ENCODE measurements at places on chromosomes 16 and 17.

DNA sequence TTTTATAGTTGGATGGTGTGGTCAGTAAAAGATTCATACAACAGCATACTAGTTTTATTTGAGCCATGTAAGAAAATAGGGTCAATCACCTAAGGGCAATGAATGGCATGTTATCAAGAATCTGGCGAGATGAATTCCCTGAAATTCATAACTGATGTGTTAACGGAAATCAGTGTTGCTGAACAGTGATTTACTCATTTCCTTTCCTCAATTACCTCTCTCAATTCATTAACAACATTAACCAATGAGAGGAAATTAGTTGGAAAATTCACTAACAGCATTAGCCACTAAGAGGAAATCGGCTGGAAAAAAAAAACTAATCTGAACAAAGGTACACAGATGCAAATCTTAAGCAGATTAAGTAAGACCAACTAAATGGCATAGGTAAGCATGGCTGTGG lies 6.3 kb downstream of the CMTR2 start:
- no peak for DNase-seq

DNA sequence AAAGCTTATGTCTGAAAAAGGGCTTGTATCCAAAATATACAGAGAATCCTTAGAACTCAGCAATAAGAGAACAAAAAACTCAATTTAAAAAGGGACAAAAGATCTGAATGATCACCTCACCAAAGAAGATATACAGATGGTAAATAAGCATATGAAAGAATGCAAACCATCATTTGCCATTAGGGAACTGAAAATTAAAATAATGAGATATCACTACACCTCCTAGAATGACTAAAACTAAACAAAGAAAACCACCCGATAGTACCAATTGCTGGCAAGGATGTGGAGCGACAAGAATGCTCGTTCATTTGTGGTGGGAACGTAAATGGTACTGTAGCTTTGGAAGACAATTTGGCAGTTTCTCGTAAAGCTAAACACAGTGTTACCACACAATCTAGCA lies 66.9 kb upstream of the MPHOSPH6 start:
- DNase-seq: no peak

DNA sequence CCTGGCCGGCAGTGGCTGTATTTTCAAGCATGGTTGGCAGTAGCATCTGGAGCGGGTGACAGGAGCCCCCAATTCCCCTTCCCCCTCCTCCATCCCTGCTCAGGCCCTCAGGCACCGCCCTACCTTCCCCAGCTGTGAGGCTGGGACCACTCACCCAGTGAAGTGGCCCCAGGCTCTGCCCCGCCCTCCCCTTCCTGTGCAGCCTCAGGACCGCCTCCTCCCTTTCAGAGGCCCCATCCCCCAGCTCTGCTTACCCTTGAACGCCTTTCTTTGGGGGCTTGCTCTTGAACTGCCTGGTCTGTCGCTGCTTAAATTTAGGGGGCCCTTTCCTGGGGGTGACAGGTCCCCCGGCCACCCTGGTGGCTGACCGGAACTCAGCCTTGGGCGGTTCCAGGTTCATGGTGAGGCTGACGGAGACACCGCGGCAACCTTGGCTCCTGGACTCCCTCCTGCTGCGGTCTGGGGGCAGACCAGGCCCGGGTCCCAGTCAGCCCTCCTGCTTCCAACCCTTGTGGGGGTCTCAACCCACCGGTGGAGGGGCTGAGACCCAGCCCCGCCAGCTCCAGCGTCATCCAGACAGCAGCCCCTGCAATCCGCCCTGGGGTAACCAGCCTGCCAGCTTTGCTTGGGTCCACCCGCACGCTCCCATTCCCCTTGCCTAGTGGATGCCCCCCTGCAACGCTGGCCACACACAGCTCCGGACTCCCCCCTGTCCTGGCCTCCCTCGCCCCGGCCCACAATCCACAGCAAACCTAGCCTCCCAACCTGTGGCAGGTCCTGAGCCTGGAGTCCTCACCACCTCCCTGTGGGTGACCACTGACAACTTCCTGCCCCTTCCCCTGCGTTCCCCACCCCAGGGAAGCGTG lies 3.2 kb downstream of the PDE6G start:
- DNase-seq: no peak

- no peak for DNase-seq
Observed at GRCh38 chr17:68347380-68347779, 56.1 kb downstream of the ARSG start.

DNA sequence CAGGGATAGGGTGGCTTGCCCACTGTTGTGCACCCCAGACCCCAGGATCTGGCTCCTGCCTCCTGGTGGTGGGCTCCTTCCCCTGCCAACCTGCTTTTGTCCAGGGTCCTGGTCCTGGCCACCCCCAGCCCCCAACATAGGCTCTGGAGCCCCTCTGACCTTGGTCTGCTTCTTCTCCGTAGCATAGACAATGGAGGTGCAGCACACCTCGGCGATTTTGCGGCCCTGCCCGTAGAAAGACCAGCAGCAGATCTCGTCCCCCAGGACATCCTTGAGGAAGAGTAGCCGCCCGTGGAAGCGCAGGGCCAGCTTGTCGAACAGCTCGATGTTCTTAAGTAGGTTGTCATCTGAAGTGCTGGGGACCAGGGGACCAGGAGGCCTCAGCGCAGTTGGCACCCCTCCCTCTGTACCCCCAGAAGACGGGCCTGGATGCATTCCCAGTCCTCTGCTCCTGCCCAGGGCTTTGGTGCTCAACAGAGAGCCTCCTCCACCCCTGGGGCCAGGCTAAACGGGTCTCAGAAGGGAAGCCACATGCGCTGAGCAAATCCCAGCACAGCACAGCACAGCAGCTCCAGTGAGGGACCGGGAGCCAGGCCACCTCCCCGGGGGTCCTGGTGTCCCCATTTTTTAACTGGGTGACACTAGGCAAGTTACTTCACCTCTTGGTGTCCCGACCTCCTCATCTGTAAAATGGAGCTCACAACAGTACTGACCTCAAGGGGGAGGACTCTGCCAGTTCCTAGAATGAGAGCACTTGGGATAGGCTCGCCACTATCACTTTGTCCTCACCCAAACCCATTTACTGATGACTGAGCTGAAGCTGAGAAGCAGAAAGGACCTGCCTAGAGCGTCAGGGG lies 10.8 kb downstream of the ASPHD1 start:
- DNase-seq: no peak

DNA sequence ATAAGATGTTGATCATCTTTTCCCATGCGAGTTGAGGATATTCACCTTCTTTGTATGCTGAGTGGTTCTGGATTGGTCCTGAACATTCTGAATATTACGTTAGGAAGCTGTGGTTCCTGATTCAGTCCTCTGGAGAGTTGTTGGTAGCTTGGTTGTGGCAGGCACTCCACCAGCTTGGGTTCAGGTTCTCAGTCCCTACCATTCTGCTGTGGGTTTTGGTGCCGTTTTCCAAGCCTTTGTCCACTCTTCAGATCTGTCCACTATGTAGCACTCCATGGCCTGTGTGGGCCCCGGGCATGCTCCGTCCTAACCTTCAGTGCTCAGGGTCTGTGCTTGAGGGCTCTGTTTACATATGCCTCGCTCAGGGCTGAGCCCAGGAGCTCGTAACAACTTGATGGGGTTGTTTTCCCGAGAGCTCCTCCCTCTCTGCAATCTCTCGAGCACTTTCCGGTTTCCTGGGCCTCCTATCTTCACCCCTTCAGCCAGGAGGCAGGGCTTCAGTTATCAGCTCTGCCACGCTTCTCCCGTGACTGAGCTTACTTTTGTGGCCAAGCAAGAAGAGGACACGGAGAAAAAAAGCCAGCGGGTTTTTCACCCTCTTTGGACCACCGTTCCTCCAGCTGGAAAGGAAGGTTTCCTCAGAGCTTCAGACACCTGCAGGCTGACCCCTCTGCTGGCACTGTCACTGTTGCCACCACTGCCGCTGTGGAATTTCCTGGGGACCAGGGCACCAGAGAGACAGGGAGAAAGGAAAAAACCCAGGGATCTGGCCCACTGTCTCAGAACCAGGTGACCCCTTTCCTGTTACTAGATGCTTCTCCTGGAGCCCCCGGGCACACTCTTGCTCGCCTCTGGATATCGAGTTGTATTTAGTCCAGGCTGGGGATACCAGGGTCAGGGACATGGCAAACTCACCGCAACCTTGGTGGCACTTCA lies 19.6 kb downstream of the KIAA0513 start:
- no peak for DNase-seq

GRCh38 chr16:81860287-81861266 lies 81.5 kb downstream of the PLCG2 start:
- DNase-seq: no peak

GRCh38 chr16:88131256-88131655 lies 180.0 kb downstream of the BANP start:
- no peak for DNase-seq

GRCh38 chr17:34420254-34420766 lies 57.3 kb upstream of the CCL1 start:
- DNase-seq: peak; percentile 21

GRCh38 chr17:45818041-45818440 lies 26.6 kb upstream of the SPPL2C start:
- DNase-seq: no peak

GRCh38 chr17:83123896-83124801 lies 44.7 kb downstream of the METRNL start:
- DNase-seq: no peak

- no peak for DNase-seq
Observed at GRCh38 chr16:72930396-72930795, 117.5 kb downstream of the ZFHX3 start.

DNA sequence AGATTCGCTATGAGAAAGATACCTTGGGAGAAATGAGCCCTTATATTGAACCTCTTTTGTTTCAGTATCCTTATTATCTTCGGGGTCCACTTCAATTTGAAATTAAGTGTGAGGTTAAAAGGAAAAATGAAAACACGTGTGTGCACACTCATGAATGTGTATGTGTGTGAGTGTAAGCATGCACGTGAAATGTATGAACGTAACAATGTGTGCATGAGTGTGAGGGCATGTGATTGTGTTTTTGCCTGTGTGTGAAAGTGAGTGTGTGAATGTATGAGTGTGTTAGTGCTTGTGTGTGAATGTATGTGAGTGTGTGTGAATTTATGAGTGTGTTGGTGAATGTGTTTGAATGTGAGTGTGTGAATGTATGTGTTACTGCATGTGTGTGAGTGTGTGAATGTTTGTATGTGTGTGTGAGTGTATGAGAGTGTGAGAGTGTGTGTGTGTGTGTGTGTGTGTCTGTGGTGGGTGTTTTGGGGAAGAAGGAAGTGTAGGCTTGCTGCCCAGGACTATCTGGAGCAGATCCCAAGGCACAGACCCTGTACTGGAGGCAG lies 224.0 kb upstream of the CDH13 start:
- no peak for DNase-seq

DNA sequence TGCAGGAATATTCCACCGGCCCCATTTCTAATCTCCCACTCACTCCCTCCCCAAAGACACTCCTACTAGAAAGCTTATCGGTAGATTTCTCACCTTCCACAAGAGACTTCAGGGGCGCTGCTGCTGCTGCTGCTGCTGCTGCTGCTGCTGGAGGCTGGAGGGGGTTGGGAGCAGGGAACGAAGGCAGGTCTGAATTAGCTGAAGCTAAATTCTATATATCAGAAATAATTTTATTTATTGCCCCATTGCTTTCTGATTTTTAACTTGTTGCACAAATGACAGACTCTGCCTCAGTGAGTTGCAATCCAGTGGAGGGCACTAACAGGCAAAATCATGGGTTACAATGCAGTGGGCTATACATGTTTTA lies 25.8 kb upstream of the HLF start:
- DNase-seq: no peak

- DNase-seq: no peak
Observed at GRCh38 chr16:26464576-26465266, 602.0 kb upstream of the C16orf82 start.

DNA sequence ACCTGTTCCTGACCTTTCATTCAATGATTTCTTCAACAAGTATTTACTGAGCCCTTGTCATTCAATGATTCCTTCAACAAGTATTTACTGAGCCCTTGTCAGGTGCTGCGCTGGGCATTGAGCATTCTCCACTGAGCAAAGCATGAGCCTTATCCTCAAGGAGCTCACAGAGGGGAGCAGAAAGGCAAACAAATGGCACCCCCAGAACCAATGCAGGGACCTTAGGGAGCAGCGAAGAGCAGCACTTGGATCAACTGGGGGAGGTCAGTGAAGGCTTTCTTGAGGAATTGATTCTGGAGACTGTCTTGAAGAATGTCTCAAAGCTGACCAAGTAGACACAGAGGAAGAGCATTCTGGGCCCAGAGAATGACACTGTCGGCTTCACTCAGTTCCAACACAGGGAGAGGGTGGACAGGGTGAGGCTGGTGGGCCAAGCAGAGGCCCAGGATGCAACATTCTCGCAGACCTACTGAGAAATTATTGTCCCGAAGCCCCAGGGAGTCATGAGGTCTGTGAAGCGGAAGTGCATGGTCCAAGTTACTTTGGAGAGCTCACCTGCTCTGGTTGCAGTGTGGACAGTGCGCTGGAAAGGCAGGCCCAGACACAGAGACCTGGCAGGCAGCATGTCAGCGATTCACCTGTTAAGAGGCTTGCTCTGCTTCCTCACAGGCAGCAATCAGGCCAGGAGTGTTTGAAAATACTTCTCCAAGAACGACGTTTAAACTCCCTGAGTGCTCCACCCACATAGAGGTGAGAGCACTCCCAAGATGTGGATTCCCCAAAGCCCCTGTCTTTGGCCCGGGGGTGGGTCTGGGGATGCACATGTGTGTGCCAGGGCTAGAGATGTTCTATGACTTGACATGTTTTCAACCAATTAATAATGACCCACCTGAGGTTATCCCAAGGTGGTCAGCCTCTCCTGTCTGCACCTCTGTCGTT lies 3.2 kb upstream of the MPO start:
- no peak for DNase-seq

GRCh38 chr17:35917519-35918213 lies 12.9 kb downstream of the RDM1 start:
- DNase-seq: no peak

- peak; percentile 43 for DNase-seq
Observed at GRCh38 chr16:23949630-23950290, 114.0 kb downstream of the PRKCB start.

DNA sequence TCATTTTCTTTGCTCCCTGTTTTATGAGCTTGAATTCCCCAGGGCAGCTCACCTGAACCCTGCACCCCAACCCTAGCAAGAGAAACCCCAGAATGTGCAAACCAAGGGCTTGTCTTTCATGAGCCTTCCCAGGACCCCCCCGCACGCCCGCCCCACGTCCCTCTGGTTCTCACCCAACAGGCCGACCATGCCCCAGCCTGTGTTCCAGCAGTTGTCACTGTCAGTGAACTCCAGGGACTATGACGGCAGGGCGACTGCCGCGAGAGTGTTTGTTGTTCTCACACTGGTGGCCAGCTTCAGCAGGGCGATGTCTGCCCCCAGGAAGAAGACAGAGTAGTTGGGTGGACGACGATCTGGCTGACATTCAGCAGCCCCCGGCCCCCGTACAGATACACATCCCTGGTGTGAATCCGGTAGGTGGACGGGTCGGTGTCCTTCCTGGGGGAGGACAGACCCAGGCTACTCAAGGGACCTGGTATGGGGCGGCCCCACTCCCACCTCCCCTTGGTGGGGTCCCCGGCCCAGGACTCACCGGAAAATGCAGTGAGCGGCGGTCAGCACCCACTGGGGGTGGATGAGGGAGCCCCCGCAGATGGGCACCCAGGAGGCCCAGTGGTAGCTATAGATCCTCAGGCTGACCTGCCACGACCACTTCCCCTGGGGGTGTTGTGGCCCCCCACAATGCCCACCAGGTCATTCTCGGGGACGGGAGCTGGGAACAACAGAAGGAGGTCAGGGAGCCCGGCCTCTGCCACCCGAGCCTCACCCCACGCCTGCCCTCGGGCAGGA lies 20.1 kb downstream of the TPSD1 start:
- DNase-seq: no peak

GRCh38 chr16:2475413-2476344 lies 752 bp downstream of the TBC1D24 start:
- DNase-seq: no peak
